ENCODE measurements at places on chromosomes 2 and 18. TPM values are rescaled to one million over a fixed set of nuclear protein-coding genes. Genes with fewer than 3 reads are reported as not detected.
A peak's percentile ranks its signal among the peaks of the same experiment; 100 is the strongest.

Gene SERPINB3
- 5.6 TPM for total RNA-seq

Gene PGAP1
- total RNA-seq, result 4.5 TPM

Gene IGFBP5
- total RNA-seq, result 140 TPM

Gene UGT1A3
- total RNA-seq, result not detected

Gene TMEM200C
- total RNA-seq, result 6.5 TPM

Gene CABLES1
- total RNA-seq, result 18.6 TPM

Gene CERKL
- 0.98 TPM for total RNA-seq

Gene KCTD1
- 15.8 TPM for total RNA-seq

Gene TUBA3E
- not detected for total RNA-seq

Gene SEPTIN10
- 36.1 TPM for total RNA-seq

Gene LRP2
- not detected for total RNA-seq

Gene GPATCH11
- total RNA-seq, result 5.2 TPM

Gene UGT1A7
- total RNA-seq, result not detected

Gene SLC9A2
- 8.8 TPM for total RNA-seq

DNA sequence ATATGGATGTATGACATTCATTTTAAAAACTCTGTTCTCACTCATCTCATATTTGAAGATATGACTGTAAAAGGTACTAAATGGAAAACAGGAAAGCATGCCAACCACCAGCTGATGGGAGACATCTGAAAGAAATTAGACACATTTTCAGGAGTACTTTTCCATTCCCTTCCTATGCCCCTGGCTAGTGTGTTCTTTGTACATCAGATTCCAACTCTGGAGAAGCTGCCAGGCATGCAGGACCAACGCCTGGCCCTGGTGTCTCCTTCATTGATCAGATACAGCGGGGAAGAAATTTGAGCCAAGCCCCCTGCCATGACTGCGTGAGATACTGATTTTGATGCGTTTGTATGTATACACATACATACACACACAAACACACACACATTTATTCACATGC is 599.0 kb upstream of the SYT4 start:
- H3K27ac ChIP-seq, result no peak overlapping the region
- DNase-seq, result no peak

- no peak overlapping the region for H3K27ac ChIP-seq
- no peak overlapping the region for H3K4me3 ChIP-seq
- H3K27me3 ChIP-seq, result no peaks in the 10 kb centered on the region
These were observed 158.9 kb upstream of the FN1 start for GRCh38 chr2:215594766-215595165.

- no peak overlapping the region for H3K27ac ChIP-seq
- H3K27me3 ChIP-seq, result no peaks in the 10 kb centered on the region
- H3K4me3 ChIP-seq, result no peak overlapping the region
- H3K36me3 ChIP-seq, result no peaks in the 10 kb centered on the region
- H3K4me1 ChIP-seq, result no peaks in the 10 kb centered on the region
These were observed 213.4 kb upstream of the REG3G start for GRCh38 chr2:78811955-78812610.

DNA sequence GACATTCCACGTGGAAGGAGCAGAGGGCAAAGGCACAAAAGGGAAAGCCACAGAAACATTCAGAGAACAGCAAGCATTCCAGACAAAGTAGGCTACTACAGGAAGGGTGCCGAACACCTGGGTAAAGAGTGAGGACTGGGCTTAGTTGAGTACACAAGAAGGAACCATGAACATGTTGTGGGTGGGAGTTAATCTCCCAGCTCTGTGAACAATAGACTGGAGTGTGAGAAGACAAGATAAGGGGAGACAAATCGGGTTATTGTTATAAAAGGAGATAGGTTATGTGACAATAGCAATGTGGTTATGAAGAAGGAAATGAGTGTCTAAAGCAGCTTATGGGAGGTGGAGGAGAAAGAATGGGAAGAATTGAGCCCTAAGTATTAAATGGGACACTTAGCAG is 70.0 kb downstream of the DPP4 start:
- DNase-seq, result no peak
- H3K27me3 ChIP-seq, result no peaks in the 10 kb centered on the region
- H3K4me1 ChIP-seq, result peaks cover 9% of the 10 kb centered on the region
- no peak overlapping the region for H3K27ac ChIP-seq

- no peak overlapping the region for H3K4me3 ChIP-seq
- no peaks in the 10 kb centered on the region for H3K36me3 ChIP-seq
- no peak overlapping the region for H3K27ac ChIP-seq
- H3K4me1 ChIP-seq, result no peaks in the 10 kb centered on the region
- peak; percentile 50 for DNase-seq
These were observed 844.3 kb downstream of the MBD2 start for GRCh38 chr18:53380063-53380639.

- DNase-seq, result no peak
- H3K4me1 ChIP-seq, result no peaks in the 10 kb centered on the region
- no peaks in the 10 kb centered on the region for H3K27me3 ChIP-seq
- H3K36me3 ChIP-seq, result no peaks in the 10 kb centered on the region
These were observed 14.6 kb upstream of the DNAJC27 start for GRCh38 chr2:24986372-24986771.

DNA sequence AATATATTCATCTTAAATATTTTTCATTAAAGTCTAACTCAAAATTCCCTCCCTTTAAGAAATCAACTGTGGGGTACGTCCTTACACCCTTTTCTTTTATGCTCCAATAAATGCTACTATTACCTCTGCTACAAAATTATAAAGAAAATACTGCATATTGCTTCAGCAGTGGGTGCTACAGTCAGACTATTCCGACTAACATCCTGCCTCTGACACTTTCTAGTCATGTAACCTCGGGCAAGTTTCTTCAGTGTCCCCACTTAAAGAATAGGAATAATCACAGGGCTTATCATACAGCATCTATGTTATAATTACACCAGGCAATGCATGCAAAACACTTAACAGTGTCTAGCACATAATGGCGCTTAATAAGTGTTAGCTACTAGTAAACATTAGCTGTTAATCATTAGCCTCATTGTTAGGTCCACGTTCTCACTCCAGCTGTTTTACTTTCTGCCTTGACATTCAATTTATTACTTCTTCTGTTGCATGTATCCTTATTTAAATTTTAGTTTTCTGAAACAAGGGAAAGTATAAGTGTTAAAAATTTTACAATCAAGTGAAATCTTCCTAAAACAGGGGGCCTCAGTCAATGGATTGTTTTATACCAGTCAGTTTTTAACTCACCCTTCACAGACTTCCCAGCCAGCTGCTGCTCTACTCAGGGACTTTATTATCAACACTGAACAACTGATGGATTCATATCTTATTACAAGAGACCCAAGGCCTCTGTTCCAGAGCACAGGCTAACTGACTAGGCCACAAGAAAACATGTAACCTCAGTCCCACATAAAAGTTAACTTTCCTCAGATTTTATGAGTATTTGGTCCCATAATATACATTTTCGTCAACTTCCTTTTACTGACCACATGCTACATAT is 54.0 kb downstream of the CLASP1 start:
- DNase-seq, result no peak
- H3K27ac ChIP-seq, result no peak overlapping the region
- H3K36me3 ChIP-seq, result no peaks in the 10 kb centered on the region
- no peaks in the 10 kb centered on the region for H3K27me3 ChIP-seq
- no peak overlapping the region for H3K4me3 ChIP-seq

DNA sequence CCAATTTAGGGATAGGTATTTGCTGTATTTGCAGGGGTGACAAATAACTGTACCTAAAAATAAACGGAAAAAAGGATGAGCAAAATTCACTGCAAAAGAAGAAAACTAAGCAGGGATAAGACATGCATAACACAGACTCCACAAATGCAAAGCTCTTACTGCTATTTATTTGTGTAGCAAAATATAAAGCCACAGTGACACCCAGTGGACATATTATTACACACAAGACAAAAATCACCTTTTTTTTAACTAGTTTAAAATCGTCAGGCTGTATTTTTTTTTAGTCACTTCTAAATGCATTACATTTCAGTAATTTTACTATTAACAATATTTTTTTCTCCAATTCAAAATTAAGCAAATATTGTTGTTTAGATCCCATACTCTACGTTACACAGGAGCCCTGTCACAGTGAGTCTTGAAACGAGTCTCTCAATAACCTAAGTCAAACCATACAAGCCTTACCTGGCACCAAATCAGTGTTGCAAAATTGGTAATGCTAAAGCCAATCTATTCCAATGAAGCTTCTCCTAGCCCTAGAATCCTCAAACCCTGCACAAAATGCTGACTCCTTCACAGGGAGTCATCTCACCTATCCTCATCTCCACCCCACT is 23.7 kb downstream of the METTL4 start:
- H3K36me3 ChIP-seq, result no peaks in the 10 kb centered on the region
- no peaks in the 10 kb centered on the region for H3K27me3 ChIP-seq
- H3K4me3 ChIP-seq, result no peak overlapping the region

DNA sequence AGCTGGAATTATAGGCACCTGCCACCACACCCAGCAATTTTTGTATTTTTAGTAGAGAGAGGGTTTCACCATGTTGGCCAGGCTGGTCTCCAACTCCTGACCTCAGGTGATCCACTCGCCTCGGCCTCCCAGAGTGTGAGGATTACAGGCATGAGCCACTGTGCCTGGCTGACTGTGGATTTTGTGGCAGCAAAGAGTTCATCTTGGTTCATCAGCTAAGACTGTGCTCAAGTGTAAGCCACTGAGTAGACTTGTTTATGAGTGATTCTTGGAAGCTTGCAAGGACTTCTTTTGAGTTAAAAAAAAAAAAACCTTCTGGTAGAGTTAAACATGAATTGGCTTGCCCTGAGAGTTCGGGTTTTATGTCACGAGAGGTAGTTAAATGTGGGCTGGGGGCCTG is 34.7 kb downstream of the CD8B start:
- H3K27me3 ChIP-seq, result no peaks in the 10 kb centered on the region
- no peak overlapping the region for H3K27ac ChIP-seq
- DNase-seq, result no peak
- no peak overlapping the region for H3K4me3 ChIP-seq
- no peaks in the 10 kb centered on the region for H3K4me1 ChIP-seq

GRCh38 chr2:170922634-170923494 is 6.2 kb upstream of the GORASP2 start:
- peaks cover 2% of the 10 kb centered on the region for H3K4me1 ChIP-seq
- no peak for DNase-seq
- H3K27me3 ChIP-seq, result no peaks in the 10 kb centered on the region
- no peak overlapping the region for H3K4me3 ChIP-seq
- H3K27ac ChIP-seq, result no peak overlapping the region

DNA sequence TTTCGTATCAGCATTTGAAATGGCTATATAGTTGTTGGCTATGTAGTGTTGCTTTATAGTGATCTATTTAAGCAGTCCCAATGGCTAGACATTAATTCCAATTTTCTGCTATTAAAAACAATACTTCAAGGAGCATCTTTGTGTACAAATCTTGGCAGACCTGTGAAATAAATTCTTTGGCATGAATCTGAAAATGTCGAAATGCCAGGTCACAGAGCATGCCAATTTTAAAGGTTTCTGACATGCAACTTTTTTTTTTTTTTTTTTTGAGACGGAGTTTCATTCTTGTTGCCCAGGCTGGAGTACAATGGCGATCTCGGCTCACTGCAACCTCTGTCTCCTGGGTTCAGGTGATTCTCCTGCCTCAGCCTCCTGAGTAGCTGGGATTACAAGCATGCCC is 26.8 kb upstream of the CABLES1 start:
- H3K4me3 ChIP-seq, result no peak overlapping the region
- H3K27ac ChIP-seq, result peak overlapping the region; percentile 99
- DNase-seq, result peak; percentile 45

DNA sequence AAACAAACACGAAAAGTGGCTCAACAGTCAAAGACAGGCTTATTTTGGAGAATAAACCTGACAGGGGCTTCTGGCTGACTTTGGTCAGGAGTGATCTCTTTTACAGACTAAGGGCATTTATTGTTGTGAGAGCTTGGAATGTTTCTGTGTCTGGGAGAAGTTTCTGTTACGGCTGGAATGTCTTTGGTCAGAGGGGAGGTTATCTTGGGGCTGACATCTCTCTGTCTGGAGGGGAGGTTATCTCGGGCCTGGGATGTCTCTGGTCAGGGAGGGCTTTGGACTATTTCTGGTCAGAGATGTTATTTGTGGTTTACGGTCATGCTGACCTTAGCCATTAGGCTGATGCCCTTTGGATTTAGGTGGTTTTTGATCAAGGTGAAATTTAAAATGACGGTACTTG is 345.5 kb upstream of the FSIP2 start:
- no peaks in the 10 kb centered on the region for H3K36me3 ChIP-seq
- no peaks in the 10 kb centered on the region for H3K4me1 ChIP-seq
- no peak for DNase-seq

DNA sequence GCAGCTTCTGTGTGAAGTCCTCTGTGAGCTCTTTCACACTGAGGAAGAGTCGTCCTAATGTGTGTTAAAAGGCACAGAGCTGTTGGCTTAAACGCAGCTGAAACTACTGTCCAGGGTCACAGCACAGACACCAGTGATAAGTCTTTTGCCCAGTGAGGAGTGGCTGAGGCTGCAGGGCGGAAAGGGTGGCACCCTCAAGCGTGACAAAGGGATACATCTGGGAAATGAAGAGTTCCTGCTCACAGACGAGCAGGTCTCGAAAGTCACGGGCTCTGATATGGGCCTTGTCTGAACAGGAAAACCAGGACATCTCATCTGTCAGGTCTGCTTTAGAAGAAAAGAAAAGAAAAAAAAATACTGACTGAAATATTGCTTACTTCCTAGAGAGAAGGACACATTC is 36.5 kb downstream of the TGIF1 start:
- no peaks in the 10 kb centered on the region for H3K27me3 ChIP-seq
- no peak overlapping the region for H3K4me3 ChIP-seq
- H3K36me3 ChIP-seq, result no peaks in the 10 kb centered on the region
- no peak overlapping the region for H3K27ac ChIP-seq
- no peaks in the 10 kb centered on the region for H3K4me1 ChIP-seq

DNA sequence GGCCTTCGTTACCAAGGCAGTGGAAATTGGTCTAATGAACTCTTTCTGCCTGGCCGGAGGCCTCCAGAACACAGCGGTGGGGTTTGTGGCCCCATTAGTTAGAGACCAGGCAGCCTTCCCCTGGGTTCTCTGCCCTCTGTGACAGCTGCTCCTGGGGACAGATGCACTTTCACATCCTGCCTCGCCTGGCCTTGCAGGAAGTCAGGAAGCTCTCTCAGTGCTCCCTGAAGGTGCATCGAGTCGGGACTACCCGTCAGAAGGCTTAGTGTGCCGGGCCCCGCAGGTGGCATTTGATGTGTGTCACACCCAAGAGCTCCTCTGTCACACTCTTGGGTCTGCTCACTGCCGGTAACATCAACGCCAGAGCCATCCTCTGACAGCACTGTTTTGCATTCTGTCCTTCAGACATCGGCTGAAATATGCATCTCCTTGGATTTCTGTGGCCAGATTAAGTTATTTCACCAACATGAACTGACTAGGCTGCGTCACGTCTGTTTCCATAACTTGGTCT is 158.3 kb downstream of the LDLRAD4 start:
- no peak overlapping the region for H3K4me3 ChIP-seq
- H3K27me3 ChIP-seq, result peaks cover 70% of the 10 kb centered on the region
- H3K27ac ChIP-seq, result no peak overlapping the region

- no peaks in the 10 kb centered on the region for H3K27me3 ChIP-seq
- peaks cover 27% of the 10 kb centered on the region for H3K36me3 ChIP-seq
- DNase-seq, result peak; percentile 28
- peaks cover 12% of the 10 kb centered on the region for H3K4me1 ChIP-seq
- no peak overlapping the region for H3K27ac ChIP-seq
These were observed 1.1 kb upstream of the IMP4 start for GRCh38 chr2:130341562-130342019.

DNA sequence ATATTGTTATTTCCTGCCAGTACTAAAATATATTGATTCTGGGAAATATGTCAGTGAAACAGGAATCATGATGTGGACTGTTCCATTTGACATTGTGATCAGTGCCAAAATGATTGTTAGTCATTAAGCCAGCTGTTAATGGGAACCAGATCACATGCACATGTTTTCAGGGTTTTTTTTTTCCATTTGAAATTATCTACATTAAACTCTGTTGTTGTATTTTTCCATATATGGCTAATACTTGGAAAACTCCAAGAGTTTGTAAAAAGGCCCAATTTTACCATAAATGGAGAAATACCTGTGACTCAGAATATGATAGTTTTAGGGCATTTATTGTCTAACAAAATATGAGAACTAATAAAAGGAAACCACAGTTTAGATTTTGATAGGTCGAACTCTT is 13.4 kb downstream of the ITGAV start:
- no peaks in the 10 kb centered on the region for H3K27me3 ChIP-seq
- peaks cover 4% of the 10 kb centered on the region for H3K36me3 ChIP-seq

Data from PC-3 (cell line).